Renal cortex interstitium (tissue), 15 donors: ENCODE measurements at places on chromosomes 3 and 15. TPM values are rescaled to one million over a fixed set of nuclear protein-coding genes. Genes with fewer than 3 reads are reported as not detected.

MOBP gene
- polyA plus RNA-seq = 0.17 TPM

SPATA12 gene
- polyA plus RNA-seq = 0.12 TPM

GPR156 gene
- polyA plus RNA-seq = 2.7 TPM

GRCh38 chr3:171226794-171227193 is 200.3 kb upstream of the SLC2A2 start:
- no peak for DNase-seq

DNA sequence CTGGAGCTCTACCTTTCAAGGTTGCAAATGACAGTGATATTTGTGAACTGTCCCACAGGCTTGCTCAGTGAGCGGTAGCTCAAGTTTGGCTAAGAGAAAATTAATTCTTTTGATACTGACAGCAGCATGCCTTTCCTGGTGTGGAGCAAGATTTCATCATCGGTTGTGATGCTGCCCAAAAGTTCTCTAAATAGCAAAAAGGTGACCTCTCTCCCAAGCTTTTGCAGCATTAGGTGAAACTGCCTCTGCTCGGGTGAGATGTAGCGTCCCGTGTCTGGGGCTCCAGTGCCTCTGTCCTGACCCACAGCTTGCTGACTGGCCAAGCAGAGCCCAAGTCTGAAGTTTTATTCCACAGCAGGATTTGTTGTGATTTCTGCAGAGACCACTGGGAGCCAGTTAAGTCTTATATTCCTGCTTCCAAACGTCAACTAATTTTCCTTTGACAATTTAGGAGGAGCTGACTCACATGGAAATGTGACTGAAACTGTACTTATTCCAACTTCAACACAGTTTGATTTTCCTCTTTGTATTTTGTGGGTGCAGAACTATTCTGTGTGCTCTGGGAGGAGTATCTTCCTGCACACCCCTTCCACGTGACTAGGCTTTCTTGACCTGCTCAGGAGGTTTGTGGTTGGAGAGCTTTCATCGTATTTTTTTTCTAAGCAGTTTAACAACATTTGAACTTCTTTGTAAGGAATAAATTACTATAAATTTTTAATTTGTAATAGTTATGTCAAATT is 5.9 kb downstream of the SYNM start:
- no peak for DNase-seq

- no peak for DNase-seq
These were observed 225.8 kb downstream of the CGGBP1 start for GRCh38 chr3:87833039-87833377.

DNA sequence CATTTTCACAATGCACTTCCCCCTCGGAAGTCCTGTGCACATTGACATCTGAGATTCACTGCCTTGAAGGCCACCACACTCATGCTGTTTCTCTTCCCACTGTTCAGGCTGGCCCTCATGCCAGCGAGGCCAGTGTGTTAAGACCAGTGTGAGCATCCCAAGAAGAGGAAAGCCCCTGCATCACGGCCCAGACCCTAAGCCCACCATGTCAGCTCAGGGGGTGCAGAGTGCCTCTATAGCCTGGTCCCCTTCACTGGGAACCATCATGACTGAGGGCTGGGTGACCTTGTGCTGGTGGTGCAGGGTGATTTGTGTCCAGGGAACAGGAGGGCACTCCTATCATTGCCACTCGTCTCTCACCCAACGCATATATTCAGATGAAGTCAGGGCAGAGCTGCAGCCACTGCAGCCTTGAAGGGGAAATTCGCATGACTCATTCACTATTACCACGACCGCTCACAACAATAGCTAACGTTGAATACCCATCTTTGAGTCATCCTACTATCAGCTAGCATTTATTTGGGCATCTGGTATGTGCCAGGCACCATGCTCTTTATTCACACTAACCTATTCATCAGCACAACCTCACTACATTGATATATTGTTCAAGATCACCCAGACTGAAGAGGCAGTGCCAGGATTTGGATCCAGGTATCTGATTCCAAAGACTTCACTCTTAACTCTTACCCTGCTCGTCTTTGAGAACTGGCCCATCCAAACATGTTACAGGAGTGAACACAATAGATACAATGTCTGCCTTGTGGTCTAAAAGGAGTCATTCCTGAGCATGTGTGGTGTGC is 58.8 kb upstream of the SLC6A11 start:
- no peak for DNase-seq

DNA sequence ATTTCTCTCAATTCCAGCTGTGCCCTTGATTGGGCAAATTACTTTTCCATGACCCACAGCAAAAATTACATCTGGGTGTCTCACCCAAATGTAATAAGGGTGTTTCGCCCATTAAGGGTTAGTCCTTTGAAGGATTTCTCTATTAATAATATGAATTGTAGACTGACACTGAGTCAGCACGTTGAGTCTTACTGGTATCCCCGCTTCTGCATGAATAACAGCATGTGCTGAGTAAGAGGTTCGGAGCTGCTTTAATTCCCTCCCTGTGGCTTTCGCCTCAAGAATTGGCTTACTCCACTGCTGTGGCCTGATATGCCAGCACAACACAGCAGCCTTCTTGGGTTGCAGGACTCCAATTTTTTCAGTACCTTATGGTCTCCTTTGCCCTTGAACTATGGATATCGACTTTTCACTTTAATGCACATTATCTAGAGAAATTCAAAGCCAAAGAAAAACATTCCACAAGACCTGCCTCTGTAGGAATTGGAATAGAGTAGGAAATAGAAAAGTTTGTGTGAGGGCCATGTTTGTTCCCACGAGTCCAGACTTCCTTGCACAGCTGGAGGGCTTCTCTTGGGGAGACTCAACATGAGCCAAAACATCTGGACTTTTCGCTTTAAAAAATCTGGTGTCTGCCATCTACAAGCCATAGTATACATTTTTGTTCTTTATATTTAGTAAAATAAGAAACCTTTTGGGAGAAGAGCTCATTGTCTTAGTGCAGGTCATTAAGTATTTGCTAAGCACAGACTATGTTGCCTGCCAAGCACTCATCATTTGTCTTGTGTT is 20.7 kb upstream of the ERC2 start:
- DNase-seq = no peak

GRCh38 chr3:99176169-99176964 is 274.9 kb upstream of the DCBLD2 start:
- no peak for DNase-seq

- DNase-seq = no peak
These were observed 515.2 kb downstream of the RSL24D1 start for GRCh38 chr15:54681584-54681983.

- no peak for DNase-seq
These were observed 1.8 kb downstream of the PRKCD start for GRCh38 chr3:53162672-53163443.
